Activated T-cell treated with anti-CD3 and anti-CD28 coated beads, Interleukin-2, amount 50 U/mL, for 72 hours (primary cell): ENCODE measurements at places on chromosomes 7 and 10. TPM values are rescaled to one million over a fixed set of nuclear protein-coding genes. Genes with fewer than 3 reads are reported as not detected.
A peak's percentile ranks its signal among the peaks of the same experiment; 100 is the strongest.

Gene C7orf57
- 0.56 TPM for total RNA-seq

GRCh38 chr7:50119815-50120637 lies 27.0 kb upstream of the ZPBP start:
- H3K4me3 ChIP-seq: no peak overlapping the region
- peaks cover 8% of the 10 kb centered on the region for H3K4me1 ChIP-seq
- H3K36me3 ChIP-seq: no peaks in the 10 kb centered on the region
- H3K27ac ChIP-seq: peak overlapping the region; percentile 29
- DNase-seq: peak; percentile 58

DNA sequence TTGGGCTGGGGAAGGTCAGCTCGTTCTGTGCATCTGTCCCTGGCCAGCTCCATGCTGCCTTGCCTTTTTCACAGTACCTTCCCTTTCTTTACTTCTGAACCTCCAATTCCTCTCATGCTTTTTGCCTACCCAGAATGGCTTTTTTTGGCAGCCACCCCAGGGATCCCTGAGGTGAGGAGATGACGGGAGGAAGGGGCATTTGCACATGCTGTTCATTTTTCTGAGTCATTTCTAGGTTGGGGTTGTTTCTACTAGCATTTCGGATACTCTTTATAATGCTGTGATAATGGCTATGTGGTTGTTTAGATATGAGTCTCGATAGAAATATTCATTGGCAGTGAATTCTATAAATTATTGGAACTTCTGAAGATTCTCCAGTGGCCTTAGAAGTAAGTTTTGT lies 415.1 kb upstream of the FZD8 start:
- no peak overlapping the region for H3K27ac ChIP-seq
- no peaks in the 10 kb centered on the region for H3K4me1 ChIP-seq
- no peak overlapping the region for H3K4me3 ChIP-seq

DNA sequence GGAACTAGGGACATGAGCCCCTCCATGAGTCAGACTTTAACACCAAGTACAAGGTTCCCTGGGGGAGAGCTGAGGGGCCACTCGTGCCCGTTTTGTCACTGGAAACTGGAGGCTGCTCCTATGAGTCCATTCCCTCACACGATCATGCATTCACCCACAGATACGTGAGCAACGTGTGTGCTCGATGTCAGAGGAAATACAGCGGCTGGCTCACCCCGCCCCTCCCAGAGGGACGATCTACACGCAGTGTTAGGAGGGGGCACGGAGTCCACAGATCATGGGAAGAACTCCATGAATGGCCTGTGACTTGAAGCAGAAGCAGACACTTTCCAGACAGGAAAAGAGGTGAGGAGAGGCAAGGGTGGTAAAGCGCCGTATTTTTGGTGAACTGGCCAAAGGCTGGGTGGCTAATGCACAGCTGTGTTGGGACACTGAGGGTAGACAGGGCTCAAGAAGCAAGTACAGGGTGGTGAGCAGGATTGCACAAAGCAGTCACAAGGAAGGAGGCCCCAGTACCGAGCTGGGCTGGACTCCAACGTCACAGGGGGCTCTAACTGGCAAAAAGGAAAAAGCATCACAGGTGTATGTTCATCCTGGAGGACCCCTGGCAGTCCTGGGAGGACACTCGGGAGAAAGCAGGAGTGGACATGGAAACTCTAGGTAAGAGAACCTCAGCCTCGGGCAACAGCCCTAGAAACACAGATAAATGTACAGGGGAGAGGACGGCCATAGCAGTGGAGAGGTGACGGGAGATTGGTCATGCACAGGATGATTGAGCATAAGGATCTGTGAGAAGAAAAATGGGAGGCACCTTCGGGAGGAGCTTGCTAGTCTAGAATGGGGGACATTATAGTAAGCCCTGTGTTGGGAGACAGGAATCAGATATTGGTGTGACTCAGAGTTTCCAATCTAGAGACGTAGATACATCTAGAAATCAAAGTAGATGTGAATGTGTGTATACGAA lies 41.2 kb downstream of the TNS3 start:
- H3K27me3 ChIP-seq: peaks cover 15% of the 10 kb centered on the region
- no peaks in the 10 kb centered on the region for H3K36me3 ChIP-seq
- H3K4me1 ChIP-seq: no peaks in the 10 kb centered on the region
- no peak overlapping the region for H3K4me3 ChIP-seq
- no peak for DNase-seq

GRCh38 chr7:139799586-139799985 lies 21.8 kb upstream of the HIPK2 start:
- no peak overlapping the region for H3K4me3 ChIP-seq
- DNase-seq: no peak
- peaks cover 13% of the 10 kb centered on the region for H3K4me1 ChIP-seq

Gene LDB3
- total RNA-seq: 0.16 TPM

- no peak for DNase-seq
- H3K36me3 ChIP-seq: peaks cover 1% of the 10 kb centered on the region
- no peaks in the 10 kb centered on the region for H3K4me1 ChIP-seq
- no peaks in the 10 kb centered on the region for H3K27me3 ChIP-seq
- peak overlapping the region; percentile 19 for H3K27ac ChIP-seq
Measured at GRCh38 chr7:65463184-65463583, 89.5 kb downstream of the ZNF92 start.

GRCh38 chr10:6119423-6119822 lies 30.6 kb downstream of the RBM17 start:
- no peak overlapping the region for H3K27ac ChIP-seq
- H3K27me3 ChIP-seq: no peaks in the 10 kb centered on the region
- H3K4me1 ChIP-seq: peaks cover 43% of the 10 kb centered on the region

DNA sequence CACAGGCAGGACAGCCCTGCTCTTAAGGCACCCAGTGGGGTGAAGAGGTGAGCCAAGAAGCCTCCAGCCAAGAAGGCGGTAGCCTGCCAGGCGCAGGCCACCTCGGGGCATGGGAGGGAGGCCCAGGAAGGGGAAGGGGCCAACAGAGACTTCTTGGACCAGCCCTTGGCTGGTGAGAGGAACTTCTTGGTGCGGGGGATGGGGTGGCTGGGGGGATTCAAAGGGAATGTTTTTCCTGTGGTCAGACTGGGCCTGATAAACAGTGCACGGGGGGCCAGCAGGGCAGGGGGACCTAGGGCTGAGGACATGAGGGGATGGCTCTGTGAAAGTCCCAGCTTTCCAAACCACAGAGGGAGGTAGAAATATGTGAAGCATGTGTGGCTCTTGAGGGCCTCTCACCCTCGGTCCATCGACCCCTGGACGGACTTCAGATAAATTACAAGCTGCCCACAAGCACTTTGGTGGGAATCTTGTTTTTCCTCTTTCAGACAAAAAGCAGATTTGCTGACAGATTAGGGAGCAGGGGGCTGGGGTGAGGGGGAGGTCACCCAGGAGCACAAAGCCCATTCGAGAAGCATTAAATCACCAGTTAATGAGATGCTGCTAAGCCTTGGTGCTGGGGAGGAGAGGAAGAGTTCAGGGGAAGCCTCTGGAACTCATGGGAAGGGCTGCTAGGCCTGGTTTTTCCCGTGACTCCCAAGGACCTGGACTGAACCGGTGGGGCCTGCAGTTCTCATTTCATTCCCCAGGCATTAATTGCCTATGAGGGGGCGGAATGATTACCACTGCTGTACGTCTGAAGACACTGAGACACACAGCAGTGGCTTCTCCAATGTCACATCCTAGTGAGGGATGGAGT lies 11.3 kb downstream of the CRYGN start:
- H3K4me1 ChIP-seq: peaks cover 49% of the 10 kb centered on the region
- H3K4me3 ChIP-seq: peak overlapping the region; percentile 46
- no peaks in the 10 kb centered on the region for H3K36me3 ChIP-seq
- no peak for DNase-seq

GRCh38 chr10:88963318-88963717 lies 10.7 kb upstream of the ACTA2 start:
- no peaks in the 10 kb centered on the region for H3K36me3 ChIP-seq
- DNase-seq: no peak
- no peaks in the 10 kb centered on the region for H3K27me3 ChIP-seq
- no peak overlapping the region for H3K27ac ChIP-seq

- peaks cover 24% of the 10 kb centered on the region for H3K27me3 ChIP-seq
- H3K27ac ChIP-seq: no peak overlapping the region
- no peak overlapping the region for H3K4me3 ChIP-seq
- no peaks in the 10 kb centered on the region for H3K36me3 ChIP-seq
- DNase-seq: no peak
Measured at GRCh38 chr10:122671355-122671754, 28.3 kb downstream of the C10orf120 start.

DNA sequence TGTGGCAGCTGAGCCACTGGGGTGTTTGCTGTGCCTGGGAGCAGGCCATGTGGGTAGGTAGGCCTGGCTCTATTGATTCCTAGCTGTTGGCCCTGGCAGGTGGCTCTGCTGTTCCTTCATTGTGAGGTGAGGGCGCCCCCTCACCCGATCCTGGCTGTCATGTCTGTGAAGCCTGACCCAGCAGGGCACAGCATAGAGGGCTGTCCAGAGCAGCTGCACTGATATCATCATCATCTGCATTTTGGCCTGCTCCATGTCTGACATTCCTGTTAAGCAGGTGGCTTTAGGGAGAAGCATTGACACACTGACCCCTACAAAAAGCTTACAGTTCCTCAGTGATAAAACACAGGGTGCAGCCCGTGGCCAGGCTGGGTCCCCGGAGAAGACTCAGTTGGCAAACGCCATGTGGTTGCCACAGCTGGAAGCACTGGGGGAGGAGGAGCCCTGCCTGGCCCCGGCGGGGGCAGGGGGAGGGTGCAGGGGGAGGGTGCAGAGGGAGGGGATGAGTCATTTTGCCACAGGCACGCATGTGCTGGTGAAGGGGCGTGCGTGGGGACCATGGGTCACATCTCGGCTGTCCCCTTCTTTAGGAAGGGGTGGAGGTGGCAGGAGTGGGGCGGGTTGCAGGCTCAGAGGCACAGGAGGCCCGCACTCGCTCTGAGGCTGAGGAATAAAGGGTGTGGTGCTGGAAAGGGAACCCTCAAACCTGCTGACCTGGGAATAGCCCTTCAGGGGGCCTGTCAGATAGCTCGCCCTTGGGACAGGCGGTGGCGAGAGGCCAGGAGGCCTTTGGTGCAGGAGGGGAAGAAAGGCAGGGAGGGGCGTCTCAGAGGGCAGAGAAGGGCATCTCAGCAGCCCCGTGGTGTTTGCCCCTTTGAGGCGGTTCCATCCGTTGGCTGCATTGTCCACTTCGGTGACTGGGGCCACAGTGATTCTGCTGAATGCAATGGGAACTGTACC lies 31.6 kb downstream of the IKZF1 start:
- no peak overlapping the region for H3K27ac ChIP-seq
- DNase-seq: peak; percentile 90
- H3K4me1 ChIP-seq: peaks cover 20% of the 10 kb centered on the region
- H3K4me3 ChIP-seq: no peak overlapping the region

Gene MKI67
- total RNA-seq: 249 TPM
